ENCODE measurements at places on chromosomes 1 and 21.

GRCh38 chr21:37450445-37450941, 83.9 kb downstream of the DYRK1A start:
- DNase-seq: no peak

- DNase-seq: no peak
Measured at GRCh38 chr21:27636656-27637055, 669.8 kb upstream of the ADAMTS5 start.

- no peak for DNase-seq
Measured at GRCh38 chr21:45102391-45102932, 28.1 kb downstream of the ADARB1 start.

- DNase-seq: no peak
Measured at GRCh38 chr1:236808564-236809130, 13.6 kb downstream of the MTR start.

- DNase-seq: no peak
Measured at GRCh38 chr1:162942916-162943559, 82.1 kb upstream of the CCDC190 start.

DNA sequence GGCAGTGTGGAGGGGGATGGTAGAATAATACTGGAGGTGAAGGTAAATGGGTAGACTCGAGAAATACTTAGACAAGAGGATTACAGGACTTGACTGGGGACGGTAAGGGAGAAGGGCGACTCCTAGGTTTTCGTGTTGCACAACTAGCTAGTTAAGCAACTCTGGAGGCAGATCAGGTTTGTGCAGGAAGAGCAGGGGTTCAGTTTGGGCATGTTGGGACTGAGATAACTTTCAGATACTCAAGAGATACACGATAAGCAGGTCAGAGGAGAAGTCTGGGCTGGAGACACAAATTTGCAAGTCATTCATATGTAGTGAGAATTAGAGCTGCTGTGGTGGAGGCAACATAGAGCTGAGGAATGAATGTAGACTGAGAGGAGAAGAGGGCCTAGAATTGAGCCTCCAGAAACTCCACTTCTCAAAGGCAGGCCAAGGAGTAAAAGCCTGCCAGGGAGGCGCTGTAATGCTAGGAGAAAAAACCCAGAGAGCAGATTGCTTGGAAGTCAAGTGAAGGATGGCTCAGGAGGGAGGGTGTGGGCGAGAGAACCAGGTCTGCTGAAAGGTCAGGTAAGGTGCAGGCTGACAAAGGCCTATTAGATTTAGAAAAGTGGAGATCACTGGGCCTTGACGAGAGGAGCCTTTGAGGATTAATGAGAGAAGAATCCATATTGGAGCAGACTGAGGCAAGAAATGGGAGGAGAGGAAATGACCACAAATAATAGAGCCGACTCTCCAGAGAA, 20.8 kb downstream of the MAB21L3 start:
- DNase-seq: no peak

DNA sequence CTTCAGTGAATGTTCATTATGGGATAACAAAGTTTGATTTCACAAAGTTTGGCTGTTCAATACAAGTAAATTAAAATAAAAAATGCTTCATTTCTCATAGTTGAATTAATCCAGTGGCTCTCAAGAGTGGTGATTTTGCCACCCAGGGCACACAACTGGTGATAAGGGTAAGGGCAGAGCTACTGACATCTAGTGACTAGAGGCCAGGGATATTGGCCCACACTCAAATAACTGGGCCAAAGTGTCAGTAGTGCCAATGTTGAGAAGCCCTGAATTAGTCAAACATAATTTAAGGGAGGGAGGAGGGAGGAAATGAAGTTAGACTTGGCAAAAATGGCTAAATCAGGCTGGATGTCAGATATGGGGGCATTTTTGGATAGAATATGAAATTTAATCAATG, 880.5 kb upstream of the ADGRL4 start:
- no peak for DNase-seq

GRCh38 chr1:192284927-192285326, 31.9 kb upstream of the RGS21 start:
- no peak for DNase-seq

- DNase-seq: no peak
Measured at GRCh38 chr1:22778408-22778807, 67.8 kb downstream of the EPHB2 start.

DNA sequence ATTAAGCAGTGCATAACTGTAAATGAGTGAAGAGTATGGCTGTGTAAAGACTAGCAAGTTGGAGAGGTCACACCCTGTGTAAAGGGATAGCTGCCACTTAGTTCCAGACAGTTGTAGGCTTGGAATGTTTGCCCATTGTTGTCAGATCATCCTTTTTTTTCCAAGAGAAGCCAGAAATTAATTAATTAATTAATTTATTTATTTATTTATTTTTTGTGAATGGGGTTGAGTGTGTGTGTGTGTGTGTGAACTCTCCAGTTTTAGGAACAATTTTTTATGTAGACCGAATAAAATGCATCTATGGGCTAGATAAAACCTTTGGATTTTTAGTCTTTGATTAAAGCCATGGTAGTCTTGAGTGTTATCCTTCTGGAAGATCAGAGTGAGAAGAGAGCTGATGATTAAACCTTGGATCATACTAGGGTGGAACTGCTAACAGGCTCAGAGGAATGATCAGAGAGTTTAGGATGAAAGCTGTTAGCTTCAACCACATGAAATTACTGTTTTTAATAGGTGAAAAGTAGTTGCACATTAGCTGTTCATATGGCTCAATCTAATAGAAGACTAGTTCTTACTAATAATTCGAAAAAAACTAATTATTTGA, 58.4 kb downstream of the OSBPL9 start:
- DNase-seq: no peak

GRCh38 chr1:235266967-235267366, 61.0 kb downstream of the ARID4B start:
- no peak for DNase-seq

DNA sequence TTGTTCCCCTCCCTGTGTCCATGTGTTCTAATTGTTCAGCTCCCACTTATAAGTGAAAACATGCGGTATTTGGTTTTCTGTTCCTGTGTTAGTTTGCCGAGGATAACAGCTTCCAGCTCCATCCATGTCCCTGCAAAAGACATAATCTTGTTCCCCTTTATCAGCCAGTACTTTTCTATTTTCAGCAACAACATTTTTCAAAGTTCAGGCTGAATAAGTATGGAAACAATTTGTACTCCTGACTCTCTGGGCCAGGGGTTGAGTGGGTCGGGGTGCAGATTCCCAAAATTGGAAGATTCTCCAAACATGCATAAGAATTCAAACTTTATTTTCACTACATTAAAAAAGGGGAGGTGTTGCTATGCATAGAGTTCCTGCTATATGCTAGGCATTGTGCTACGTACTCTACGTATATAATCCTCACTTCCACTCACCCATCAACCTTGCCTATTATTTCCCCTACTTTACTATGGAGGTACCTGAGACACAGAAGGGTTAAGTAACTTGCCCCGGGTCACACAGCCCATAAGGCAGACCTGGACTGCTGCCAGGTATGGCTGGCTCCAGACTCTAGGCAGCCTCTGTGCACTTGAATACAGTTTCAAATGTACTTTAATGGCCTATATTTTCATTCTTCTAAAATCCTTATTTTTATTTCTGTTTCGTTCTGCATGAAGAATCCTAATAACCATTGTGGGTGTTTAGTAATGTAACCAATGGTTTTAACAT, 117.1 kb upstream of the C8B start:
- DNase-seq: no peak

- DNase-seq: no peak
Measured at GRCh38 chr1:66930823-66931174, 6.0 kb downstream of the MIER1 start.

DNA sequence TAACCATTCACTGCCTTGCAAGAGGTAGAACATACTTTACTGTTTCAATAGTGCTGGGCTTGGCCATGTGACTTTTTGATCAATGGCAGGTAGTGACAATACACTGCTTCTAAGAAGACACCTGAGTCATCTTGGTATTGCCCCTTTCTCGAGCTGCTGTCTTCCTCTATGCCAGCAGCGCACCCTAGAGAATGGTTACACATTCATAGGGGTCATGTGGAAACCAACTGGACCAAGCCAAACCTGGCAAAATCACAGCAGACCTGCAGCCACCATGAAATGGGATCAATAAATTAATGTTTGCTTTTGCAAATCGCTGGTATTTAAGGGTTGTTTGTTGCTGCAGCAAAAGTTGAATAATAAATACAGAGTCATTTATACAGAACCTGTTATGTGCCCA, 122.3 kb downstream of the GRIK1 start:
- no peak for DNase-seq

DNA sequence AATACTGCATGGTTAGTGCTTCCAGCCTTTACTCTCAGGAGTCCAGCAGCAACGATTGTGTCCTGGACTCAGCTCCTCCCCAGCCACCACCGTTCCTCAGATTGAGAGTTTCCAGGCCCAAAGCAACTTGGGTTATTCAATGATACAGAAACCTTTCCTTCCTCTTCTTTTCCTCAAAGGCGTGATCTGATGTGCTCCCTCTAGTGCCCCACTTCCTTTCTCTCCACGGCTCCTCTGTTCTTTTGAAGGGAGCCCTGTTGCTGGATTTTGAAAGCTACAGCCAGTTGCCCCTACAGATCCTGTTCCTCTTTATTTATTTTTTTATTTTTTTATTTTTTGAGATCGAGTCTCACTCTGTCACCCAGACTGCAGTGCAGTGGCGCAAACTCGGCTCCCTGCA, 14.1 kb downstream of the CRP start:
- DNase-seq: no peak

GRCh38 chr1:84145068-84145467, 997 bp downstream of the PRKACB start:
- no peak for DNase-seq

DNA sequence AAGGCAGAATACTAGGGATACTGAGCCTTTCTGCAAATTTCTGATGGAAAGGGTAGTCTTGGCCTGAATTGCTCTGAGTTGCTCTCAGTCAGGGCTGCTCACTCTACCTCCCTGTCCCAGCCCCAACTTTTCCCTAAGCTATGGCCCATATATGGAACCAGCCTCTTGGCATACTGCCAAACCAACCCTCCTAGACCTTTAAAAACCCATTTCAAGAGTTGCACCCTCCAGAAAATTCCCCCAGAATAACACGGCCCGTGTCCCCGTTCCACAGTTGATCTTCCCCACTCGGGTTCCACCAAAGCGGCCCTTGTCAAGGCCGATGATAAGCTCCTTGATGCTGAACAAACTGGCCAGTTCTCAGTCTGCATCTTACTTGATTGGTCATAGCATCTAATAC, 25.4 kb downstream of the SYT6 start:
- no peak for DNase-seq

- no peak for DNase-seq
Measured at GRCh38 chr1:115408533-115408932, 70.5 kb upstream of the NGF start.

GRCh38 chr1:227363825-227364224, 45.5 kb upstream of the CDC42BPA start:
- no peak for DNase-seq

- no peak for DNase-seq
Measured at GRCh38 chr1:178881950-178882349, 11.1 kb upstream of the ANGPTL1 start.

DNA sequence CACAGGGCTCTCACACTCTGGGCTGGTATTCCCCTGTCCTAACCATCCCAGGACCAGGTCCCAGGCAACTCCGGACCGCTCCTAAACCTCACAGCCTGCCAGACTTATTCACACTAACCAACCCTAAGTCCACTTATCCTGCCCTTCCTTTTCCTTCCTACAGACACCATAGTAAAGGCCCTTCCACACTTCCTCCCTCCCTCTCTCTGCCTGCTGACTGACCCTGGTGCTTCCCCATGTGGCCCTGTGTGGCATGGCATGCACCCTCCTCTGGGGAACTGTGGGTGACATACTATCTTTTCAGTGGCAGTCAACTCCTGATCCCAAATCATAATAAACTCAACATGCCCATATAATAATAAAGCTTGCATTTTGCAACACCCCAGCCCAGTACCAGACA, 155.1 kb upstream of the DNAH14 start:
- DNase-seq: no peak

GRCh38 chr1:240350910-240351331, 259.2 kb downstream of the FMN2 start:
- no peak for DNase-seq

DNA sequence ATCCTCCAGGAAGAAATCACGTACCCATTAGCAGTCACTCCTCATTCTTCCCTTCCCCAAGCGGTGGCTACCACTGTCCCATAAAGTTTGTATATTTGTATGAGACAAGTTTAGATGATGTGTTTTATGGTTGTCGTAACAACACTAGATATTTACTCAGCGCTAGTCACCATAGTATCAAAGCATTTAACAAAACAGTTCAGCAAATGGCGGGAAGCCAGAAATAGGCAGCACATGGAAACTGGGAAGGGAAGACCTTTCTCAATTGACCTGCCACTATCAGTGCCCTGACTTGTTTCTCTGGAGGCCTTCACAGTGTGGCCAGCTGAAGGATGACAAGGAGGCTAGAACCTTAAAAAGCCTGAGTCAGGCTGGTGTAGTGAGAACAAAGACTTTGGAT, 31.1 kb downstream of the CNST start:
- no peak for DNase-seq

DNA sequence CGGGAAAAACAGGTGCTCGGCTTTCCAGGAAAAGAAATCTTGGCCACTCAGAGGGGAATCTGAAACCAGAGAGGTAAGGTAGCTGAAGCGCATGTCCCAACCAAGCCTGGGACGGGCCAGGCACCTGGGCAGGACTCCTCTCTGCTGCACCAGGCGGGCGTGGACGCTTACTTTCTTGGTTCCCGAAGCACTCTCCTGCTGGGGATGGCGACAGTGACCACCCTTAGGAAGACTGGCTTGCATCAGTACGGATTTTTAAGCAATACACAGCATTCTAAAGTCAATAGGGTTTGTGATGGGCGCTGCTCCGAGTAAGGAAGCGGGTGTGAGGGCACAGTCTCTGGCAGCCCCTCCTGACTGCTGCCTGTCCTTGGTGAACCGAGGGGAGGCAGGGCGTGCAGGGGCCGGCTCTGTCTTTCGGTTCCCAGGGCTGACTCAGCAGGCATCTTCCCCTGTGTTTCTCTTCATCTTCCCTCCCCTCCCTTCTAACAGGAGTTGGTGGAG, 74.9 kb upstream of the ANGPTL1 start:
- no peak for DNase-seq

GRCh38 chr1:211843018-211843417, 12.5 kb upstream of the LPGAT1 start:
- no peak for DNase-seq

- DNase-seq: no peak
Measured at GRCh38 chr1:29357452-29357851, 121.1 kb downstream of the PTPRU start.

DNA sequence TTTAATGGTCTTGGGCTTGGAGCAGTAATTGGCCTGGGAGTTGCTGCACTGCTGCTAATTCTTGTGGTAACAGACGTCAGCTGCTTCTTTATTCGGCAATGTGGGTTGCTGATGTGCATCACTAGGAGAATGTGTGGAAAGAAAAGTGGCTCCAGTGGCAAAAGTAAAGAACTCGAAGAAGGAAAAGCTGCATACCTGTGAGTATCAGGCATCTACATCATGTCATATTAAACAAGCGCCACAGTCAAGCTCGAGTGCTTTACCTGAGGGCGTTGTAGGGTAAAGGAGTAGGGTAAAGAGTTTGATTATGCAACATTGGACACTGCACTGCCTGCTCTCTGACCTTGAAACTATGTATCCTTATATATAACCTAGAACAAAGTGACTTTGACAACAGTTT, 510.6 kb downstream of the NCAM2 start:
- DNase-seq: no peak

GRCh38 chr1:115678141-115678540, 36.4 kb downstream of the VANGL1 start:
- DNase-seq: no peak

GRCh38 chr1:88421997-88422396, 262.1 kb upstream of the PKN2 start:
- DNase-seq: no peak

Measured in brain (organoid and tissue), 16 donors.